ENCODE measurements at places on chromosomes 6 and 20. TPM values are rescaled to one million over a fixed set of nuclear protein-coding genes. Genes with fewer than 3 reads are reported as not detected.

FOXQ1 gene
- 3.4 TPM for total RNA-seq

LCA5 gene
- 13.0 TPM for total RNA-seq

LTB gene
- total RNA-seq = 1.9 TPM

GRCh38 chr6:145086197-145086596, 649.1 kb downstream of the EPM2A start:
- H3K27ac ChIP-seq = no peak overlapping the region
- no peaks in the 10 kb centered on the region for H3K36me3 ChIP-seq

DNA sequence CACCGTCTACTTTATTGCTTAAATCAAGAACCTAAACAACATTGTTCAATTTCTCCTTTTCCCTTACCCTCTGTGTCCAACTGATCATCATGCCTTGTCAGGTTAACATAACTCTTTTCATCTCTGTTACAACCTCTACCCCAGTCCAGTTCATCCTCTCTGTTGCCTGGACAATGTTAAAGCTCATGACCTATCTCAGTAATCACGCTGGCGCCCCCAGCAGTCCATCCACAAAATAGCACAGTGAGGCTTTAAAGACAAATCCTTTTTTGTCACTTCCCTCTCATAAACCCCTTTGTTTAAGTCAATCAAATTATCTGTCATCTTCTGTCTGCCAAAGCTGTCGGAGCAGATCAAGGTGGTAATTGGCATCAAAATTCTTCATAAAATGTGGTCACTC, 140.1 kb downstream of the QKI start:
- peaks cover 3% of the 10 kb centered on the region for H3K4me1 ChIP-seq
- no peak for DNase-seq
- H3K27me3 ChIP-seq = no peaks in the 10 kb centered on the region
- H3K4me3 ChIP-seq = no peak overlapping the region

DNA sequence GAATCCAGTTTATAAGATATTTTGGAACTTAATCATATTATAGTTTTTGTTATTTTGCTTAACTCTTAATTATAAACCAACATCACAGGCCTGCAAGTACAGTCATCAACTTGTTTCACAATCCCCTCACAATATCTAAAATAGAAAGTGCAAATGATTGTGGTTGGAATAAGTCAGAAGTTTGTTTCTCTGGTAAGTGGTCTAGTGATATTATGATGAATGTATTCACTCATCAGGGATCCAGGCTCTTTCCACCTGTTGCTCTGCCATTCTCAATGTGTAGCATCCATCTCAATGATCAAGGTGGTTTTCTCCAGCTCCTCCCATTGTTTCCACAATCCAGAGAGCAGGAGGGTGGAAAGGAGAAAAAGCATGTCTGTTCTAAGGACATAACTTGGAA, 54.2 kb downstream of the OPN5 start:
- DNase-seq = no peak
- no peak overlapping the region for H3K27ac ChIP-seq
- no peaks in the 10 kb centered on the region for H3K36me3 ChIP-seq
- no peaks in the 10 kb centered on the region for H3K4me1 ChIP-seq
- H3K4me3 ChIP-seq = no peak overlapping the region
- H3K27me3 ChIP-seq = no peaks in the 10 kb centered on the region

GRCh38 chr20:61131944-61132343, 120.1 kb upstream of the CDH4 start:
- peaks cover 15% of the 10 kb centered on the region for H3K4me1 ChIP-seq
- H3K27ac ChIP-seq = no peak overlapping the region

GRCh38 chr20:36642136-36642535, 3.9 kb downstream of the SLA2 start:
- peaks cover 2% of the 10 kb centered on the region for H3K36me3 ChIP-seq
- DNase-seq = no peak
- H3K4me1 ChIP-seq = no peaks in the 10 kb centered on the region

DNA sequence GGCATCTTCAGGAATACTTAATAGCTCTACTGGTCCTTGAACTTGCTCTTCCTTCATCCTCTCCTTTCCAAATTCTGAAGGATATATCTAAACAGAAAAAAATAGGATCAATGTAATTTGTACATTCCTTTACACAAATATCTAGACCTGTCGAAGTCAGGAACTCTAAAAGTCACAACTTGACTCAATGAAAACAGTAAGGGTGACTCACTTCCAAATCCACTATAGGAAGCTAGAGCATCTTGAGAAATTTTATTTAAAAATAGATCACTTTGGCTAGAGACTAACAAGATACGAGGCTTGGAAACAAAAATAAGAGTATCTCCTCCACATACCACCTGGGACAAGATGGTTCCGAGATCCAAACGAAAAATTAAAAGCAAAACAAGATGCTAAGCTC, 12.2 kb downstream of the ESF1 start:
- H3K4me1 ChIP-seq = no peaks in the 10 kb centered on the region
- no peaks in the 10 kb centered on the region for H3K27me3 ChIP-seq
- peaks cover 16% of the 10 kb centered on the region for H3K36me3 ChIP-seq
- no peak overlapping the region for H3K4me3 ChIP-seq
- no peak overlapping the region for H3K27ac ChIP-seq

DNA sequence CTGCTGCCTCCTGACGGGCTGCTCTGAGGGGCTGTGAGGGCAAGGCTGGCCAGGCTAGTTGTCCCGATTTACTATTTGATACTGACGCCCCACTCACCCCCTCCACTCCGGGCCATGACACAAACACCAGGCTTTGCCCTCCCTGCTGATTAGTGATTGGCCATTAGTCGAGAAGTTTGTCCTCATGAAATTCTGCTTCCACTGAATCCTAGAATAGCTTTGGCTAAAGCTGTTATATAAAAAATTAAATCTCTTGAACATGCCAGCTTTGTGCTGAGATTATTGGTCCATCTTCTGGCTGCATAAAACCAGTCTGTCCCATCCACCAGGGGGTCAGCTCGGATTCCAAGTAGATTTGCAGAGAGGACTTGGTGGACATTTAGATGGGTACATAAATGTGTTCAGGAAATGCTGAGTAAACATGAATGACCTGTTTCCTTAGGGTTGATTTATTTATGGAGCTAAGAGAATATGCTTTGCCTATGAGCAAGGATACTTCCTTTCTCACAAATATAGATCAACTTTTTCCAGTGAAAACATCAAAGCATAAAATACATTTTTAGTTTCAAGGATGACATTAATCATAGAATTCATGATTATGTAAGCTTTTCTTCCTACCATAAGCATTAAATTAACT, at the start of gene GABRR2:
TSS of gene GABRR2 (minus strand) at position 51 of the 637 bp plus-strand sequence. CDS start 134 bp downstream, outside the sequence.
- DNase-seq = no peak
- no peak within 1 kb of the TSS for H3K27ac ChIP-seq
- H3K4me3 ChIP-seq = no peak within 1 kb of the TSS
- peaks cover 29% of the 10 kb centered on the region for H3K4me1 ChIP-seq
- no peaks in the 10 kb centered on the region for H3K27me3 ChIP-seq

DNA sequence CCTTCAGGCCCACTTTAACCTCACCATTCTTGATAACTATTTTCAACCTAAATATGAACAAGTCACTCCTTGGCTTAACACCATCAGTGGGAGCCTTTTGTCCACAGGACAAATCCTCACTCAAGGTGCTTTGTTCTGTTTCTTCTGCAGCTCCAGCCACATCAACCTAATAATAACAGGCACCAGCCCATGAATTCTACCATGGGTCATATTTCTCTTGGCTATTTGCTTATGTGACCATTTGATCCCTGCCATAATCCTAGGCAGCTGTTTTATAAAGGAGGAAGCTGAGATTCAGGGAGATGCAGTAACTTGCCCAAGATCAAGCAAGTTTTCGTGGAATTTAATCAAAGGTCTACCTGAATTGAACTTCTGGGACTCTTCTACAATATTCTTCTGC, 561.3 kb downstream of the DHX35 start:
- no peaks in the 10 kb centered on the region for H3K4me1 ChIP-seq
- DNase-seq = no peak
- H3K36me3 ChIP-seq = no peaks in the 10 kb centered on the region
- no peaks in the 10 kb centered on the region for H3K27me3 ChIP-seq

GRCh38 chr6:85600713-85601313, 7.2 kb upstream of the SNX14 start:
- H3K27ac ChIP-seq = no peak overlapping the region
- no peak overlapping the region for H3K4me3 ChIP-seq
- H3K36me3 ChIP-seq = no peaks in the 10 kb centered on the region
- H3K27me3 ChIP-seq = no peaks in the 10 kb centered on the region
- H3K4me1 ChIP-seq = no peaks in the 10 kb centered on the region
- DNase-seq = no peak
